GM12891 (cell line): ENCODE measurements at places on chromosomes 6 and 20.

DNA sequence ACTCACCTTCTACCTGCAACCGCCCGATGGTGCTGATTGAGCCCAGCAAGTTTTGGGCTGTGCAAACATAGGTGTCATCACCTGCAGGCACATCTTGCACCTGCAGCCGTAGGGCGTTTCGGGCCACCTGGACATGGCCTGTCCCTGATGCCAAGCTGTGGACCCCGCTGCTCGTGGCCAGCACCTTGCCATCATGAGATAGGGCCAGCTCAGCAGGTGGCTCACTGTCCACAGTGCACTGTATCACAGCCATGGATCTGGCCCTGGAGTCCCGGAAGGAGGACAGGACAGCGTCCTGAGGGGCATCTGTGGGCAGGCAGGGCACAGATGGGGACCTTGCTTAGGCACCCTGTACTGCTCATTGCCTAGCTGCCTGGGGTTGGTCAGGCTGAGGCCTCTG lies 10.1 kb upstream of the ADAM33 start:
- no peak for DNase-seq

DNA sequence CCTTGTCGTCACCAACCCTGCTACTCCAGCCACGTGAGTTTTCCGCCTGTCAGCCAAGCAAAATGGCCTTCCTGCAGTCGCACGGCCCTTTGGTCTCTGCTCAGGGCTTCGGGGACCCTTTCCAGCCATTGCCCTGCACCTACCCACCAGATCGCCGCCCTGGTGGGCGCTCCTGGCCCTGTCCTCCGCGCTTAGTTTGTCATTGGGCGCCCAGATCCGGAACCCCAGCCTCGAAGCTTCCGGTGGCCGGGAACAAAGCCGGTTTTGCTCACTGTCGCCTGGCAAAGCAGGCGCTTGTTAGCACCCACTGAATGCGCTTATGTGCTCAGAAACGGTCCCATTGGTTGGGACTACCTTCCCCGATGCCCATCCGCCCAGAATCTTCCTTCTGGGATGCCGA lies 536 bp downstream of the ZFP57 start:
- peak; percentile 44 for DNase-seq

DNA sequence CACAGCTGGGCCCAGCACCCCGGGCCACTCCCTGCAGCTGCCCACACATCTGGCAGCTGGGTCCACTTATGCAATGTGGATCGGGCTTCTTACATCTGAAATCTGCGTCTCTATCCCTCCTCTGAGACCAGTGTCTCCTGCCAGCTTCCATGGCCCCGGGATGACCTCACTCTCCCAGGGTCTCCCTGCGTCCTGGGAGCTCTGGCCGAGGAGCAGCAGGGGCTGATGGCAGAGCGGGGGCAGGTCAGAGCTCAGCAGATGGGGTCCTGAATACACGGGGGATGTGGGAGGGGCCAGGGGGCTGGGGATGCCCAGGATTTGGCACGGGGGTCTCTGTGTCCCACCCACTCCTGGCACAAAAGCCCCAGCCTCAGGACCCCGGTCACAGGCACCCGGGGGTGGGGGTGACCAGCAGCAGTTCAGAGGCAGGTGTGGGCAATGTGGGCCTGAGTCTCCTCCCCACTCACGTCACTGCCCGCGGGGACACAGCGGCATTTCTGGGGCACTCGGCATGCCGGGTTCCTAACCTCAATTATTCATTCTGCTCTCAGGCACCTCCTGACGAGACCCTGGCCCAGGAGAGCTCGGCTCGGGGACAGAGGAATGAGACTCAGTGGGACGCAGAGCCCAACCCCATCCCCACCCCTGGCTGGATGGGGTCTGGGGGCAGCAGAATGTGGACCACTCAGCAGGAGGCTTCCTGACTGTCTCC lies 16.4 kb downstream of the CHRNA4 start:
- DNase-seq = no peak

DNA sequence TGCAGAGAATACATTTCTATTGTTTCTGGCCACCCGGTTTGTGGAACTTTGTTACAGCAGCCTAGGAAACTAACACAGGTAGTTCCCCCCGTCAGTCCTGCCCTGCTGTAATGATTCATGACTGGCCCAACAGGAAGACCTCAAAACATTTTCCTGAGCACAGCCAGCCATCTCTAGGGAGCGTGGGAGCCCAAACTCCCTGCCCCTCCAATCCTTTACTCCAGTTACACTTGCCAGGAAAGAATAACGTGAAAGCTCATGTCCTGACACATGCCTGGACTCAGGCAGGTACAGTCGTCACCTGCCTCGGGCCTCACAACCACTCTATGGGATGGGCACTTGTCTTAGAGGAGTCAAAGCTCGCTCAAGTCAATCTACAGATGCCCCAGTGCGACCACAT lies 8.4 kb downstream of the TXNDC5 start:
- DNase-seq = no peak

DNA sequence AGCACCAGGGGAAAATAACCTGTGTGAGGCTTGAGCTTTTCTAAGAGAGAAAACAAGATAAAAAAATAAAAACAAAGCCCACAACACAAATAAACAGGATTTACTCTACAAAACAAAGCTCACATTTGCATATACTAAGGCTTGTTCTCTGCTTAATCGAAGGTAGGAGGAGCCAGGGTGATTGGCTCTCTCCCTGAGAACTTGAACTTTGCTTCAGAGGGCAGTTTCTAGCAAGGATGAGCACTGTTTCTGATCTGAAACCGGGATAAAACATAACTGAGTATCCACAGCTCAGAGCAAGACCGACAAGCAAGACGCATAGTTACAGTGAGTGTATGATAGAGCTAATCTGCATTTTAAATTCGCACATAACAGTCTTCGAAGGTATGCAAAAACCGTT lies 200.6 kb downstream of the PRKN start:
- DNase-seq = no peak

- DNase-seq = no peak
These were observed 20.2 kb upstream of the NR2E1 start for GRCh38 chr6:108145639-108146038.

DNA sequence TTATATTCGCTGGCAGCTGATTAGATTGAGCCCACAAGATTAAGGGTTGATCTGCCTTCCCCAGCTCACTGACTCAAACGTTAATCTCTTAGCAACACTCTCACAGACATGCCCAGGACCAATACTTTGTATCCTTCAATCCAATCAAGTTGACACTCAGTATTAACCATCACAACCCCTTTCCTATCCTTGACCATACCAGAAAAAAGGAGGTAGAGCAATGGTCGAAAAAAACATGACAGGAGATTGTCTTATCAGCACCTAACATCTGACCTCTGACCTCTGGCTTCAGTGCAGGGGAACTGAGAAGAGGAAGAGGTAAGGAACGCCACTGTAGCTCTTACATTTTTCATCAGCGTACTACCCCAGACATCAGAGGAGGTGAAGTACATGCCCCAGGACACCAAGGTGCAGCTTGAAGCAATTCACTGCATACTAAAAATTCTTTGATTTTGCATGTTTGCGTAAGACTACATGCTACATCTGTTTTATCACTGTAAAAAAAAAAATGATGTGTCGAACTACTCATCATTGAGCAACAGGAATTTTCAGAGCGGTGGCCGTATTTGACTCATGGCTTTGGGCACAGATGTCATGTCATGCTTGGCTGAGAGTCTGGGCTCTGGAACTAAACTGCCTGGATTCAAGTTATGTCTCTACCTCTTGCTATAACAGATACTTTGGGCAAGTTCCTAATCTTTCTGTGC lies 188.0 kb upstream of the TAB2 start:
- no peak for DNase-seq

DNA sequence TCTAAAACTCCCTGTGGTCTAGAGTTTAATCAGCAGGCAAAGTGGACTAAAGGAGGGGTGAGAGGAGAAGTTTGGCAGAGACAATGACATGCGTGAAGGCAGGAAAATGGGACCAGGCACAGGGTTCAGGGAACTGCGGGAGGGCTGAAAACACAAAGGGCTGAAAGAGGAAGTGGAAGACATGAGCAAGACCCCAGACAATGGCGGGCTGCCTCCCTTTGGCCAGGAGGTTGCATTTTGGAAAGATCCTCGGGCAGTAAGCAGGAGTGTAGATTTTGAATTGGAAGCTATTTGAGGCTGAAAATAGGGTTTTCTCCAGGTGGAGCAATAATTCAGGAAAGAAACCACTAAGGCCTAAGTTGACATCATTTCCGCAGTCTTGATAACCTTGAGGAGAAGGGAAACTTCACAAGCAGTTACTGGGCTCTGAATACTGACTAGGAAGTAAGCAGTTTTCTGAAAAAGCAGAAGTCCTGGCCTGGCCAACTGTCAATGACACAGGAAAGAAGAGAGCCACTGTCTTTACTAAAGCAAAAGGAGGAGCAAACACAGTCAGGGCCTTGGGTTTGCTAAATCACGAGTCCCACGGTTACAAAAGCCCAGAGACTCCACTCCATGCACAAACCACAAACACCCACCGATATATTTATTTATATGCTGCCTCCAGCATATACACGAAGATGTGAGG lies 3.4 kb downstream of the LY86 start:
- no peak for DNase-seq

DNA sequence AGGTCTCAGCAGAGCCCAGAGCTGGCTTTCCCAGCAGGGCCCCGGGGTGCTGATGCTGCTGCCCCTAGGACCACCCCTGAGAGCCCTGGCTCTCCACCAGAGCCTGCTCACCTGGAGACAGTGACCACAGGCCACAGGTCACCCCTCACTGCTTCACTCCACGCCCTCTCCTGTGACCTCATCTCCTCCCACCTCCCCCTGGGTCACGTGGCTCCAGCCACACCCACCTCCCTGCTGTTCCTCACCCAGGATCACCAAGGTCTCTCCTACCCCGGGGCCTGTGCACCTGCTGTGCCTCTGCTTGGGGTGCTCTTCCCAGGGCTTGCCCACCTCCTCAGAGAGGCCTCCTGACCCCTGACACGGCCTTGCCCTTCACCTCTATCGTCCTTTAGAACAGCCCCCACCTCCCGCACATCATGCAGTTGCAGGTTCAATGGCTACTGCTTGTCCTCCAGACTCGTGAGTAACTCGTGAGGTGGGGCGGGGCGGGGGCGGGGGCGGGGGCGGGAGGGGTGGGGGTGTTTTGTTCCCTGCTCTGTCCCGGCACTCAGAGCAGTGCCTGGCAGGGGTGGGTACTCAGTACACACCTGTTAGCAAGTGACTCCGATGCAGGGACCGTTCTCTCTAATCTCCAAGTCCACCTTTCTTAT lies 468.0 kb downstream of the PREX1 start:
- DNase-seq = peak; percentile 55

GRCh38 chr20:37976887-37977286 lies 56.4 kb downstream of the TTI1 start:
- no peak for DNase-seq

- no peak for DNase-seq
These were observed 6.4 kb upstream of the PNPLA1 start for GRCh38 chr6:36263390-36264000.

DNA sequence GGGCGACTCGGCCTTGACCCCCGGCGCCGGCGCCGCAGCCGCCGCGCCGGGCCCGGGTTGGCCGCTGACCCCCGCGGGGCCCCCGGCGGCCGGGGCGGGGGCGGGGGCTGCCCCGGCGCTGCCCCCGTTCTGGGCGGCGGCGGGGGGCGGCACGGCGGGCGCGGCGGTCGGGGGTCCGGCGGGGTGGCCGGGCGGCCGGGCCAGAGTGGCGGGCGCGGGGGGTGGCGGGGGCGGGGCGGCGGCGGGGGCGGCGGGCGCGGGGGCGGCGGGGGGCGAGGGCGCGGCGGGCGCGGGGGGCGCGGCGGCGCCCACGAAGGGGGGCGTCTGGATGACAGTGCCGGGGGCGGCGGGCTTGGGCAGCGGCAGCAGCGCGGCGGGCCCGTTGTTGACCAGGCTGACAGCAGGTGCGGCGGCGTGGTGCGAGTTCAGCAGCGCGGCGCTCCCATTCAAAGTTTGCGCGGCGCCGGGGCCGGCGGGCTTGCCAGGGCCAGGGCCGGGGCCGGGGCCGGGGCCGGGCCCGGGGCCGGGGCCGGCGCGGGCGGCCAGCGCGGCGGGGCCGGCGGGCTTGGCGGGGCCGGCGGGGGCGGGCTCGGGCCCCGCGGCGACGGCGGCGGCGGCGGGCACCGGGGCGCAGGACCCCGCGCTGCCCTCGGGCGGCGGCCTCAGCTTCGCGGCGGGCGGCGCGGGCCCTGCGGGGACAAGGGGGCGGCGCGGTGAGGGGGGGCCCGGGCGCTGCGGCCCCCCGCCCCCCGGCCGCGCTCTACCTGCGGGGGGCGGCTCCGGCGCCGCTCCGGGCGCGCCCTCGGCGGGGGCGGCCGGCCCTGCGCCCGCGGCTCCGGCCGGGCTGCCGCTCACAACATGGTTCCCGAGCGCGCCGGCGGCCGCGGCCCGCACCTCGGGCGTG lies 659 bp downstream of the TAF4 start:
- peak; percentile 53 for DNase-seq

DNA sequence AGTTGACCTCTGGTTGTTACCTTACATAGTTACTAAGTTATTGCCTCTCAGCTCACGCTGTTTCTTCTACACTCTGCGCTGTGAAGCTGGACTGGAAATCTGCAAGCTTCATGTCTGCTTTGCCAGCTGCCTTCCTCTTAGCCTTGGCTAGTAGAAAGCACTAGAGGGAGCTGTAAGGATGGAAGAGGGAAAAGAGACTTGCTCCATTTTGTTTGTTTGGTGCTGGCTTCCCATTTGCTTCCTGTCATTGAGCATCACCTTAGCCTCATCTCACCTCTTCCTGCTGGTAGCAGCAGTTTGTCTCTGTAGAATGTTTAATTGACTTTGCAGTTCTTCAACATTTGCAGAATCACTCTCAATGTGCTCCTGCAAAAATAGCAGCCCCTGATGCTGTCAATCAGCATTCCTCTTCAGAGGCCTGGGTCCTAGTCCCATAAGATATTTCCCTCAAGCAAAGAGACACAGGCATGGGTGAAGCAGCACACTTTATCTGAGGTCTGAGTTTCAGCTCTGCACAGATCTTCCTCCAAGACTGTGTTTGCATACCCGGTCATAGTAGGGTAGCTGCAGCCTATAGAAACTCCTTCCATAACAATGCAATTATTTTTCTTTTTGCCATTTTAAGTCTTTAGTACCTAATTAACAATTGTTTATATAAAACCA lies 302.2 kb upstream of the EPHA7 start:
- DNase-seq = no peak

DNA sequence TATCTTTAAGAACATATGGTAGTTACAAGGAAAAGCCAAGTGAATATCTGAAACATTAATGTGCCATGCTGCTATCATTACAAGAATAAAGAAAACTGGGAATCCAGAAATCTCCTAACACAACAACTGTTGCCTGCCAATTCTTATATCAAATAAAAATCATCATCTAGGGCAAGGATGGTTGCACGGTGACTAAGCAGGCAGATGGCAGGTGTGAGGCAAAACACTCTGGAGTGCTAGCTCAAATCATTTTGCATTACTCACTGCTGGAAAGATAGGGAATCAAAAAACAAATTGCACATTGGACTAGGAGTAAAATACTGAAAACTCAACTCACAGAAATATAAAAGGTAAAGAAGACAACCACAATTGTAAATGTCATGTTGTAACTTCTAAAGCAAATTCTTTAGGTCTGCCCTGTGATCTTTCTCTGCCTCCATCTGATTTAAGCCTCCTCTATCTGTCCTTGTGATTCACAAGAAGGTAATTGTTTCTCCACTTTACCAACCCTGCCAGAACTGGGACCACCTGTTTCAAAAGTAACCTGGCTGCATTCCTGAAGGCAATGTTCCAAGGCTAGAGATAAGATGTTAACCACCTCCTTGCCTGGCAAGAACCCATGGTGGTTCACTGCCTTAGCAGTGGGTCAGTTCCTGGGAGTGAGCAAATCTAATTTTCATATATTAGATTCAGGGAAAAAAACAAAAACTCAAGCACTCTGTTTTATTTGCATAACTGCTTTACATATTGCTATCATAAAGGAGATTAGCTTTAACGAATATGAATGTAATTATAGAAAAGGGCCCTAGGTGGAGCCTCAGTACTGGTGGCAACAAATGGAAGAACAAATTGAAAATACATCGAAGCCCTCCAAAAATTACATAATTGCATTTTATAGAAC lies 33.1 kb upstream of the LCA5 start:
- no peak for DNase-seq
